ENCODE measurements at places on chromosomes 2 and 18.

DNA sequence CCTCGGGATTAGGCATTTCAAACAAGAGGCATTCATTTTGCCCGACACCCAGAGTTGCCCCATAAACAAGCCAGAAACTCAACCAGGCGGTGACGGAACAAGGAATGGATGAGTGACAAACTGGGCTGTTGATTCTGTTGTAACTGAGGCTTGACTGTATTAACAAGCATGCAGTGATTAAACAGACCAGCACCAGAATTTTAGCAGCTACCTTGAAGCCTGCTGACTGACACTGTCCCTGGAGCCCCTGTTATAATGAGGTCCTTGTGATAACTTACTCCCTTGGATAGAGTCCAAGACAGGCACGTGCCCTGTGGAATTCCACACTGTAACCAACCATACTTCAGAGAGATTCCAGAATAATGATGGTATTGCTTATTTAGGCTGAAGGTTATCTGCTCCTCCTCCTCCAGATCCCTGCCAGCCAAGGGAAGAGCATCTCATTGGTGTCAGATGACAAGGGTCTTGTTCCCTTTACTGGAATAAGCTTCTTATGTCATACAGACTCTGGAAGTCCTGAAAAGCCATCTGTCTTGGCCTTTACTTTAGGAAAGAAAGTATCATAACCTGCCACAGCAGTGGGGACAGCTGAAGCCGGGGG, 97.1 kb upstream of the RMDN2 start:
- DNase-seq, result no peak

GRCh38 chr2:191650896-191651773, 26.8 kb upstream of the NABP1 start:
- DNase-seq, result no peak

DNA sequence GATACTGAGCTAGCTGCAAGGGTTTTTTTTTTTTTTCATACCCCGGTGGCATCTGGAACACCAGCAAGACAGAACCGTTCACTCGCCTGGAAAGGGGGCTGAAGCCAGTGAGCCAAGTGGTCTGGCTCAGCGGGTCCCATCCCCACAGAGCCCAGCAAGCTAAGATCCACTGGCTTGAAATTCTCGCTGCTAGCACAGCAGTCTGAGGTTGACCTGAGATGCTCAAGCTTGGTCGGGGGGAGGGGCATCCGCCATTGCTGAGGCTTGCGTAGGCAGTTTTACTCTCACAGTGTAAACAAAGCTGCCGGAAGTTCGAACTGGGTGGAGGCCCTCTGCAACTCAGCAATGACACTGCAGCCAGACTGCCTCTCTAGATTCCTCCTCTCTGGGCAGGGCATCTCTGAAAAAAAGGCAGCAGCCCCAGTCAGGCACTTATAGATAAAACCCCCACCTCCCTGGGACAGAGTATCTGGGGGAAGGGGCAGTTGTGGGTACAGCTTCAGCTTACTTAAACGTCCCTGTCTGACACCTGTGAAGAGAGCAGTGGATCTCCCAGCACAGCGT, 5.1 kb upstream of the MIB1 start:
- DNase-seq, result no peak

DNA sequence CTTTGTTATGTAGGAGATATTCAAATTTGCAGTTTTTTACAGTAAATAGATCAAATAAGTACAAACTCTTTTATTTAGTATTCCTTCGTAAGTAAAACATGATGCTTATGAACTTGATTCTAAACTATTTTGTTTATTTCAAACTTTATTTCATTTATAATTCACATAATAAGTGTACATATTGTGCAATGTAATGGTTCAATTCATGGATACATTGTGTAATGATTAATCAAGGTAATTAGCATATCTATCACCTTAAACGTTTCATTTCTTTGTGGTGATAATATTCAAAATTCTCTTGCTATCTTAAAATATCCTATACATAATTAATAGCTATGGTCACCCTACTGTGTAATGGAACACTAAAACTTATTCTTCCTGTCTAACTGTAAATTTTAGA, 525.9 kb upstream of the ZNF804A start:
- no peak for DNase-seq

- no peak for DNase-seq
Measured at GRCh38 chr2:64243081-64244036, 99.1 kb upstream of the PELI1 start.

- DNase-seq, result no peak
Measured at GRCh38 chr2:9842487-9843228, 616 bp upstream of the TAF1B start.

- DNase-seq, result no peak
Measured at GRCh38 chr18:40243607-40244006, 1711.4 kb upstream of the PIK3C3 start.

- no peak for DNase-seq
Measured at GRCh38 chr2:26687328-26687727, 5.2 kb upstream of the KCNK3 start.

- DNase-seq, result no peak
Measured at GRCh38 chr2:60413814-60414168, 139.7 kb downstream of the BCL11A start.
